ENCODE measurements at places on chromosomes 4 and X.

DNA sequence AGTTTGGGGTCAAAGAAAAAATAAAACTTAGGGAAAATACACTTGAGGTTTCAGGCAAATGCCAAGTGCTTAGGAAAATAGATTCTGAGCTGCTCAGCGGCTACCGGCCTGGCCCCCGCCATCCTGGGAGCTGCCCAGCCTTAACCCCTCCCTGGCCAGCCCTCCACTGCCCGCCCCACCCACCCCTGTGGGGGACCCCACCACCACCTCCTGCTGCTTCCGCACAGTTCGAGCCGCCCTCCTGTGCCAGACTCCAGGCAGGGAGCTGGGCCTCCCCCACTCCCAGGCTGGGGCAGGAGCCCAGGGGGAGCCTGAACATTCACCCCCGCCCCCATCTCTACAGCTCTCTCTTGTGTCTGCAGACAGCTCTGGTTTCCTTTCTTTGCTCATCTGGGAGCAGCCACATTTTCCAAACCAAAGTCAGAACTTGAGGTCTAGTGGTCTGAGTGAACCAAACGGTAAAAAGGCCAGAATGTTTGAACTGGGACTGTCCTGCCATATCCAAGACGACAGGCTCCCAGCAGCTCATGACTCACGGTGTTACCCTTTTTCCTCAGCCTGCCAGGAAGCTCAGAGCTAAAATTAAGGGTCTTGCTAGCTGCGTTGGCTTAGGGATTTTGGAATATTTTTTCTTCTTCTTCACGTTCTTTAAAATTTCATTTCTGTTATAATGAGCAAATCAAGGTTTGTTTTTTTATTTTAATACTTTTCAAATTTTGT lies 4.7 kb upstream of the FGFR3 start:
- DNase-seq: no peak

DNA sequence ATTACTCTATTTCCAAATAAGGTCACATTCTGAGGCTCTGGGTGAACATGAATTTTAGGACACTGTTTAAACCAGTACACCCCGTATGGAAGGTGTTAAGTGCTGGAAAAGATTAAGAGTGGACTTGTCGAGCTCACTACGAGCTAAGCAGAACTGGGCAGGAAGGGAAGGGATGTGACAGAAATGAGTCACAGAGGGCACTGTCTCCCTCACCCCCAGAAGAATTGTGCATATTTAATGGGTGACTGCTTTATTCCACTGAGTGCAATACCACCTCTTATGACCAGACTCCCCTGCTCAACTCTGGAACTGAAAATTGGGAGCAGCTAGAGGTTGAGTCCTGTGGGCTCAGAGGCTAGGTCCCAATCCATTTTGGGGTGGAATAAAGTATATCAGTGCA lies 187.4 kb upstream of the RPS6KA3 start:
- DNase-seq: no peak

GRCh38 chrX:24243188-24243587 lies 70.7 kb downstream of the SUPT20HL2 start:
- DNase-seq: no peak

GRCh38 chrX:30950391-30950790 lies 61.3 kb upstream of the TAB3 start:
- DNase-seq: no peak

DNA sequence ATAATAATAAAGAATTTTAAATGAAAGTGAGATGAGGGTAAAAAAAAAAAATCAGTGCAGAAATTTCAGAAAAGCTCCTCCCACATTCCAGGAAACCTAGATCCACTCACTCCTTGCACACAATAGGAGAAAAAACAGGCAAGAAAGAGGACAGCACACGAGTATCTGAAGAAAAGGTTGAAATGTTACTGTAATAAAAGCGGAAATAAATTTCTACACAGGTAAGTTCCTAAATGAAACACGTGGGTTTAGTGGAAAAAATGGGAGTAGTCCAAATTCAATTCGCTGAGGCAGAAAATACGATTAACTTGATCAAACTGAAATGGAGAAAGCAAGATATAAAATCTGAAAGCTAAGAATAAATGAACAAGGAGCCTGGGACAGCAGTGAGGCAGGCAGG lies 2.0 kb upstream of the ACE2 start:
- DNase-seq: no peak

DNA sequence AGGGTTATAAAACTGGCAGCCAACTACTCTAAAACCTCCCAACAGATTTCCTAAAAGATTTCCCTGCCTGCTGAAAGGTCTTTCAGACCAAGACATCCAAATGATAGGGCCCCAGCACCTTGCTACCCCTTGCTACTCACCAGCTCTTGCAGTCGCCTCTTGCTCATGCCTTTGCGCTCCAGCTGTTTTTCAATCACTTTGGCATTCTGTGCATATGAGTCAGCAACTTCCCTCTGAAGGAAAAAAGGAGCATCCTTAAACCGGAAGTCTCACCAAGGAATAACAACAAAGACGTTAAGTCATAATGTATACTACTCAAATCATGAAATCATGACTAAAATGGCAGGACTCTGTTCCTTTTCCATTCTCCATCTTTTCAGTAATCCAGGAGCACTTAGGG lies 24.0 kb downstream of the STEEP1 start:
- DNase-seq: no peak

Measured in HepG2 (cell line).